Effector CD4-positive, alpha-beta T cell (primary cell): ENCODE measurements at places on chromosomes 6 and 20.

DNA sequence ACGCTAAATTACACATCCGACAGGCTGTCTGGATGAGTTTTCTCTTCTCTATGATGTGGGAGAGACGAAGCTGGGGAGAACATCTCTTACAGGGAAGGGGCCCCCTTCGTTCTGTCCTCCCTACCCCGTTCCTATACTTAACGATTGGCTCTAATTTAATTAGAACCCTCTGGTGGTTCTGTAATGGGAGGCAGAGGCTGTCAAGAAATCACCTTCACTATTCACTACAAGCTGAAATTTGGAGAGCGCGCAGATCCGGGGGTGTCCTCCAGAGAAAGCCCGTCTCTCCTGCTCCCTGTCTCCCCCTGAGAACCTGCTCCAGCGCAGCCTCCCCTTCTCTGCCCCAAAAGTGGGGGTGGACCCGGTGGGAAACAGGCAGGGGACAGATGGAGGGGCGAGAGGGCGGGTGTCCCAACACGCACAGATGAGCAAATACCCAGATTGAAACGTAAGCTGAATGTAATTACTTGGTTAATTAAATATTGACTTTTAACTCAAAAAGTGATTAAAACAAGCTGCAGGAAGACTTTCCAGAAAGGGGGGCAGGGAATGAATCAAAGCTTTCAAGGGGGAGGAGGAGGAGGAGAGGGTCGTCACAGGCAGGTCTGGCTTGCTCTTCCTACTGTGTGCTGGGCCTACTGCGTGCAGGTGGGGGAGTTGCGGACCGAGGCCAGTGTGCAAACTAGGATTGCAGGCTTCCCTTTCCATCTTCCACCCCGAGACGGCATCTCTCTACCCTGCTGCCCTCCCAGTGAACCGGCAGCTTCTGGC is 1.3 kb downstream of the SULF2 start:
- no peak for DNase-seq

DNA sequence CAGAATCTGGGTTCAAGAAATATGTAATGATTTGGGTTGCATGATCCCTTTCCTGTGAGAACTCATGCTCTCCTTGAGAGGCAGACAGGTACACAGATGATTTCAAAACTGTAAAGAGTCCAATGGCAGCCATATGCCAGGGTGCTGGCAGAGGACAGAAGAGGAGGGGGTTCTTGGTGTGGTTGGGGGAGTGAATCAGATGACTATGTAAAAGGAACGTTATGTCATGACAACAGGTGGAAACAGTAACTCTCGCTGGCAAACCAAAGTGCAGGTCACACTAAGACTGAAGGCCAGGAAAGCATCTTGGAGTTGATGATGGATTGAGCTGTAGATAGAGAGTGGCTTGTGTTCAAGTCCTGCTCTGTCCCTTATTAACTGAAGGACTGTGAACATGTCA is 20.3 kb downstream of the OR2A4 start:
- DNase-seq, result no peak

- DNase-seq, result no peak
Observed at GRCh38 chr20:19816386-19816785, 58.3 kb downstream of the RIN2 start.

- no peak for DNase-seq
Observed at GRCh38 chr6:133410638-133411435, 169.7 kb downstream of the EYA4 start.

DNA sequence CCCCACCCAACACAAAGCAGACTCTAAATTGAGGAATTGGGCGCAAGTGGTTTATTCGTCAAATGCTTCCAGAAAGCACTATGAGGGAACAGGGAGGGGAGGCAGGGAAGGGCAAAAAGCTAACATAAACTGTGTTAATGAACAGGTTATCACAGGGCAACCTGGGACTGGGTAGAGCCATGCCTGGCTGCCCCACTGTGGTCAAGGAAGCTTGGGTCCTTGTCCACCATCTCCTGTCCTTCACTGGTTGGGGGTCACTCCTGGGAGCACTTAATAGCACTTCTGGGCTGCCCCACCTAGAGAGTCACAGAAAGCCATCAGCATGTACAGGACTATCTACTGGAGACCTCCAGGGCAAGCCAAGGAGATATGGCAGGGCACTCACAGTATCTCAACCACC is 102.3 kb downstream of the LINC00237 start:
- no peak for DNase-seq

- no peak for DNase-seq
Observed at GRCh38 chr6:56445818-56446217, 196.9 kb downstream of the DST start.

- no peak for DNase-seq
Observed at GRCh38 chr20:1783245-1783644, 112.0 kb upstream of the SIRPA start.
